ENCODE measurements at places on chromosomes 4 and X.
A peak's percentile ranks its signal among the peaks of the same experiment; 100 is the strongest.

GRCh38 chr4:149265645-149266044, 550.0 kb downstream of the IQCM start:
- no peak for DNase-seq

- no peak for DNase-seq
Measured at GRCh38 chr4:22077571-22077970, 129.0 kb upstream of the KCNIP4 start.

DNA sequence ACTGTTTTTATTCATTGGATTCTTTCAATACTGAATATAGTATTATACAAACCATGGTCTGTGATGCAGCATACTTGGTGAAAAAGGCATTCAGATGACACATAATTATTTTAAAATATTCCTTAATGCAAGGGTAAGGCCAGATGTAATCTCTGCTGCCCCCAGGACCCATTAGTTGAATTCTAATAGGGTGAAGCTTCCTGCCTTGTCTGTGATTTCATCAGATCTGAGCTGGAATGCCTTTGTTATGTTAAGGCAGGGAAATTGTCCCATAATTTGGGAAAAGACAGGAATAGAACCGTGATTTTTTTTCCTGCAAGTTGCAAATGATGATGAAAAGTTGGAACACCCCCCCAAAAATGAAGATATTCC, 26.1 kb downstream of the ZRSR2 start:
- no peak for DNase-seq

GRCh38 chr4:115366390-115366789, 253.0 kb upstream of the NDST4 start:
- no peak for DNase-seq

- no peak for DNase-seq
Measured at GRCh38 chr4:1990348-1990645, 18.5 kb downstream of the NELFA start.

DNA sequence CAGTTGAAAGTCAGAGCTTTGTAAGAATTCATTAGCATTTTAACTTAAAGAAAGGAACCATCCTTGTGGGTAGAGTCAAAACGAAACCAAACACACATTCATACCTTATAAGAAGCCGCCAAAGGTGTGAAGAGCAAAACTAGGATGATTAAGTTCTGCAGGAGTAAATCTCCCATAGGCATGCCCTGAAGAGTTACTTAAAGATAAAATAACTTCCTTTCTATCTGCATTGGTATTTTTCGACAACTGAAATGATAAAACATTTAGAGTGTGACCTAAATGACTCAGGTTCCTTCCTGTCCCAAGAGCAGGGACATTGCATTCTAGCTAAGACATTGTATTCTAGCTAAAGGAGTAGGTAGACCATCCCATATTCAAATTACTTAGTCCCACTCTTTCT, 75.3 kb downstream of the BCOR start:
- no peak for DNase-seq

- no peak for DNase-seq
Measured at GRCh38 chrX:151711787-151712186, 4.0 kb upstream of the FATE1 start.

- no peak for DNase-seq
Measured at GRCh38 chrX:65572971-65573370, 38.4 kb upstream of the LAS1L start.

GRCh38 chr4:61921920-61922319, 721.8 kb downstream of the ADGRL3 start:
- no peak for DNase-seq

GRCh38 chr4:181264893-181265292, 978.3 kb upstream of the TENM3 start:
- DNase-seq, result no peak

GRCh38 chr4:36006226-36006625, 238.1 kb downstream of the ARAP2 start:
- DNase-seq, result peak; percentile 66

- DNase-seq, result no peak
Measured at GRCh38 chr4:105162123-105162796, 15.6 kb downstream of the TET2 start.

GRCh38 chrX:70470850-70471289, 26.2 kb downstream of the DLG3 start:
- no peak for DNase-seq

- no peak for DNase-seq
Measured at GRCh38 chrX:93420525-93421082, 252.8 kb downstream of the NAP1L3 start.

- no peak for DNase-seq
Measured at GRCh38 chrX:46750889-46751288, 8.0 kb downstream of the SLC9A7 start.

DNA sequence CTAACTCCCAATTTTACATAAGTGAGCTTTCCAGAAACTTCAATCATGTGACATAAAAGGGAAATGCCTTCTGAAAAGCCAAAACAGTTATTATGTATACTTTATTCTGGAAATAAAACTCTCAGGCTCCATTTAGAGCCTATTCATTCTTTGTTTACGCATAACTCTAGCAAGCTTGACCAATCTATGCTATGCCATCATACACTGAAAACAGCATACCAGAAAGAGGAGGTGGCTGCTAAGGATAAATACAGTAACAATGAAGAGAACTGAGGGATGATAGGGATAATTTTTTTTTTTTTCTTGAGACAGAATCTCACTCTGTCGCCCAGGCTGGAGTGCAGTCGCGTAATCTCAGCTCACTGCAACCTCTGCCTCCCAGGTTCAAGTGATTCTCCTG, 24.4 kb downstream of the CDKL2 start:
- DNase-seq, result no peak

DNA sequence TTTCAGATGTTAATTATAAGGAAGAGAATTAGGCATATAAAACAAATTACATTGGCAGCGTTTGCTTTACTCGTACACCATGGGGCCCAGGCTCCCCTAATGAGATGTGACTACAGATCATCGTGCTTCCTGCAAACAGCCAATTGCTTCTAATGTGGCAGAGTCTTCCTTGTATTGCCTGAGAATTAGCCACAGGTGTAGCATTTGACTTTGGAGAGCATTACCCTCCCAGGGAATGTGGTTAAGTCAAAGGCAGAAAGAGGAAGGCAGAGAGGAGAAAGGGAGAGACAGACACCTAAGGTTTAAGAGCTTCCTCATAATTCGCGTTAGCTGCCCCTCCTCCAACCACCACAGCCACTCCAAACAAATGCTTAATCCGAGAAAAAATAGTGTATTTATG, 97.0 kb downstream of the MID1IP1 start:
- no peak for DNase-seq

- DNase-seq, result no peak
Measured at GRCh38 chrX:76159453-76159852, 13.4 kb upstream of the PBDC1 start.

GRCh38 chr4:47493238-47494123, 8.4 kb downstream of the ATP10D start:
- no peak for DNase-seq

- DNase-seq, result no peak
Measured at GRCh38 chr4:162707962-162708361, 458.7 kb downstream of the NAF1 start.

DNA sequence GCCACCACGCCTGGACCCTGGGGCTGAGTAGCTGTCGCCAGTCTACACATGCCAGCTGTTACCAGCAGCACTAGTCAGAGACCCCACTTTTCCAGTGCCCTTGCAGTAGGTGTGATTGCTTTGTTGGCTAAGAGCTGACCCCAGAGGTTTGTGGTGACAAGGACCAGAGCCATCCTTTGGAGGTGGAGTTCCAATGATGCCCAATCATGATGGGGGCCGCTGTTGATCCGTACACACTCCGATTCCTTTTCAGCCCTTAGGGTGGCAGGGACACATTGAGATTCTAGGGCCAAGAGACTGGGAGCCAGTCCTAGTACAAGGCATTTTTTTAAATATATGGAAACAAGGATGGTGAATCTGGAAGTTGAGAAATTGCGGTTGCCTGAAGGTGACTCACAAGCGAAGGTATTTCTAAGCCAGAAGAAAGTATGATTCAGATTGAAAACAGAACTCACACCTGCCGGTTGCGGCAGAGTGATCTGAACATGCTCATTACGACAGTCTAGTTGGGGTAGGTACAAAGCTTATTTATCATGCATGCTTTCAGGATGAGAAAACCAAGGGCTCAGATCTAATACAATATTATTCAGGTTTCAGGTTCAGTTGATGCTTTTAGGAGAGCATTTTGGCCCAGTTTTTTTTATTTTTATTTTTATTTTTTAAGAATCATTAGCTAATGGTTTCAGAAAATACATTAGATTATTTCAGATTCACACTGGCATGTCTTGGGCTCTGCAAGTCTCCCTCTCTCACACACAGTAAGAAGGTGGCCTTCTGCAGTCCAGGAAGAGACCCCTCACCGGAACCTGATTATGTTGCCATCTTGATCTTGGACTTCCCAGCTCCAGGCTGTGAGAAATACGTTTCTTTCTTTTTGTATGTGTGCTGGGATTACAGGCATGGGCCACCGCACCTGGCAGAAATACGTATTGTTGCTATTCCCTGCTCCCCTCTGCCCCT, 43.4 kb downstream of the SHROOM2 start:
- DNase-seq, result peak; percentile 69

GRCh38 chr4:74054483-74055047, 16.1 kb upstream of the CXCL3 start:
- DNase-seq, result no peak

DNA sequence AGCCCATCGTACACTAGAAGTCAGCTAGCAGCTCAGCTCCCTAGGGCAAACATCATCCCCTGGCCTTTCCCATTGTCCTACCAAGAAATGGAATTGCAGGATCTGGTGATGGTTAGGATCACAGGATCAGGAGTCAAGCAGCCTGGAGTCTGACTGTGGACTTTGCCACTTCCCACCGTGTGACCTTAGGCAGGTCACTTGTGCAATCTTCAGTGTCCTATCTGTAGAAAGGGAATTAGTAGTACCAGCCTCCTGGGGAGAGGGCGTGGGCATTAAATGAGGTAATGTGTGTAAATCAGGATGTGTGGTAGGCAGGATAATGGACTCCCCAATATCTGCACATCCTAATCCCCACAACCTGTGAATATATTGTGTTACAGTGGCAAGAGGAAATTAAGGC, 38.6 kb upstream of the APLN start:
- no peak for DNase-seq

DNA sequence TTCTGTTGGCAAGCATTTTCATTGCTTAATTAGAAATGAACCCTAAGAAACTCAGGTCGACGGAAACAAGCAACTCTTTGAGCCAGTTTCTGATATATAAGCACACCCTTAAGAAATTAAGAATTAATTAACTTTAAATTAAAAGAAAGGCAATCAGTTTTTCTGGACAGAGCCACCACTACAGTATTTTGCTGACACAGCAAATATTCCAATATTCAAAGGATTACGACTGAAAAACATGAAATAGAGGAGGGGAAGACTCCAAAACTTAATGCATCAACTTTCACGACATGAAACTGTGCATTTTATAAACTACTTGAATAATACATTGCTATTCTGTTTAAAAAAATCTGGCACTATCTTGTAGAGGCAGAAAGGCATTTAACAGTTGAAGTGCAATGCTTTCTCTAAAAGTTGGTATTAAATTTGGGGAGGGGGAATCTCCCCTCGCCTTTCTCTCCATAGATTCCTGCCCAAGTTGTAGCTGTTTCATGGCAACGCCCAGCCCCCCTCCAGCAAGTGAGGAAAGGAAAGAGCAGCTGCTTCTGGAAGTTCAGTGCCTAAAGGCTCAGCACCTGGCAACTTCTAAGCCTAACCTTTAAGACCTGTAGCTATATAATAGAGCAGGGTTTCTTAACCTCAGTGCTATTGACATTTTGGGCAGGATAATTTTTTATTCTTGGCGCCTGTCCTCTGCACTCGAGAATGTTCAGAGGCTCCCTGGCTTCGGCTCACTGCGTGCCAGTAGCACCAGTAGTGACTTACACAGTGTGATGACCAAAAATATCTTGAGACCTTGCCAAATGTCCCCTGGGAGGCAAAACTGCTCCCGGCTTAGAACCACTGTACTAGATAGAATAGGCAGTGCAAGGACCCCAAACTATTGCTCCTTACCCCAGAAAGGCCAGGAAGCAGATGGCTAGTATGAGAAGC, 6.7 kb upstream of the ZCCHC18 start:
- no peak for DNase-seq

- no peak for DNase-seq
Measured at GRCh38 chrX:3520458-3520857, 174.0 kb upstream of the MXRA5 start.

- no peak for DNase-seq
Measured at GRCh38 chr4:65893271-65893670, 223.0 kb upstream of the EPHA5 start.

GRCh38 chr4:87734084-87734483, 65.3 kb upstream of the IBSP start:
- DNase-seq, result no peak

DNA sequence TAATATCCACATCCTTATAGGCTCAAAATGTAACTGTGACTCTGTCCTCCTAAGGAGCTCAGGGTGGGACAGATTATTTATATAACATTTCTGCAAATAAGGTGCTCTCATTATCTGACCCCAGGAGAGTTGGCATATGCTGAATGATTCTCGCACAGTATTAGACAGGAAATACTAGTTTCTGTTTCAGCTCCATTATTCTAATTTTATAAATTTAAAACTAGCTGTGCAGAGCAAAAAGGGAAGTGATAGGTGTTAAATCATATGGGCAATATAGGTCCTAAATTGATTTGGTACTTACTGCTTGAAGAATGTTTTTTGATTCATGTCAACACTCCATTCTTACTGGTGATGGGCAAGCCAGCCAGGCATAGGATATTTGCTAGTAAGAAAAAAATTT, 141.5 kb downstream of the GLRA2 start:
- no peak for DNase-seq

- DNase-seq, result no peak
Measured at GRCh38 chrX:44183329-44183728, 160.1 kb downstream of the EFHC2 start.

DNA sequence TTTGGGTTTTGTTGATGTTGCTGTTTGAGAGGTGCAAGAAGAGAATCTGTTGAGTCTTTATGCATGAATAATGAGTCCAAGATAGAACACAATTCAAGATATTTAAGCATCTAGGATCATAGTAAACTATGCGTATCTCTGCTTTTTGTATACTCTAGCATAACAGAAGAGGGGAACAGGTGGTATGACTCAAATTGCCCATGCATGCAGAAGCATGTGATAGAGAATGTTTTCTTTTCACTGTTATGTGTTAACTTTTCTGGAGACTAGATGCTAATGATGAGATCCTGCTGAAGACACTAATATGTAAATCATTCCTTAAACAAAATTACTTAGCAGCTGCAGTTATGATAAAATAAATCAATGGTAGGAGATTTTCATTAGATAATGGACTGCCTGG, 165.3 kb upstream of the FTHL17 start:
- DNase-seq, result no peak

GRCh38 chr4:70844180-70844579, 4.5 kb upstream of the GRSF1 start:
- no peak for DNase-seq

GRCh38 chrX:23795221-23795620, 12.2 kb downstream of the SAT1 start:
- no peak for DNase-seq

DNA sequence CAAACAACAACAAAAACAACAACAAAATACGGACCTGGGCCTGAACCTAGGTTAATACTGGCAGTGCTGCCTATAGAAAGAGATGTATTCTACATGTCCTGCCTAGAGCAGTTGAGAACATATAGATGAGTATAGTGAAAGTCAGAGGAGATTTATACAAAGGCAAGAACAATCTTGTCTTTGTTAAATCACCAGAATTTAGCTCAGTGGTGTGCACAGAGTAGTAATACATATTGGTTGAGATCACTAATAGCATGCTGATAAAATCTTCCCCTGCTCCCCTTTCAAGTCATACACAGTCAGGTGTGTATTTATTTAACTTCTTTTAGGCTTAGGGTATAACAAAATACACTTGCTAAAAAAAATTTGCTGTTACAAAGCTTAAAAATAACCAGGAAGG, 247.8 kb downstream of the ADGRL3 start:
- no peak for DNase-seq

Data from retinal pigment epithelial cell (primary cell).